ELR (cell line): ENCODE measurements at places on chromosomes 11 and 22.

- DNase-seq = no peak
Measured at GRCh38 chr11:64759722-64760719, at the start of gene PYGM. TSS of gene PYGM (minus strand) at chr11:64759974. CDS start at chr11:64759898, 76 bp downstream.

- no peak for DNase-seq
Measured at GRCh38 chr11:103850419-103851165, 185.8 kb upstream of the DDI1 start.

DNA sequence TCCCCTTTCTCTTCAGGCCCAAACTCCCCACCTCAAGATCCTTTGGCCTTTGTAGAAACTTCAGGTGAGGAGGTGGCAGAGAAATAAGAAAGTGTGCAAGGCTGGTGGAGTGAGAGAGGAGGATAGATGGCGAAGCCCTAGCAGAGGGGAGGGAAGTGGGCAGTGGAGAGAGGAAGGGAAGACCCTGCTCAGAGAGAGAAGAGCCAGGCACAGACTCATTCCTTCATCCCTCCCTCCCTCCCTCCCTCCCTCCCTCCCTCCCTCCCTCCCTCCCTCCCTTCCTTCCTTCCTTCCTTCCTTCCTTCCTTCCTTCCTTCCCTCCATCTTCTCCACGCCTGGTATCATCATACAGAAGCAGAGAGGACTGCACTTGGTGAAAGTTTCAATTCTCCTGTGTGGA lies 21.0 kb downstream of the RTN4RL2 start:
- DNase-seq = no peak

GRCh38 chr11:57440744-57441414 lies 14.0 kb upstream of the SLC43A3 start:
- no peak for DNase-seq

DNA sequence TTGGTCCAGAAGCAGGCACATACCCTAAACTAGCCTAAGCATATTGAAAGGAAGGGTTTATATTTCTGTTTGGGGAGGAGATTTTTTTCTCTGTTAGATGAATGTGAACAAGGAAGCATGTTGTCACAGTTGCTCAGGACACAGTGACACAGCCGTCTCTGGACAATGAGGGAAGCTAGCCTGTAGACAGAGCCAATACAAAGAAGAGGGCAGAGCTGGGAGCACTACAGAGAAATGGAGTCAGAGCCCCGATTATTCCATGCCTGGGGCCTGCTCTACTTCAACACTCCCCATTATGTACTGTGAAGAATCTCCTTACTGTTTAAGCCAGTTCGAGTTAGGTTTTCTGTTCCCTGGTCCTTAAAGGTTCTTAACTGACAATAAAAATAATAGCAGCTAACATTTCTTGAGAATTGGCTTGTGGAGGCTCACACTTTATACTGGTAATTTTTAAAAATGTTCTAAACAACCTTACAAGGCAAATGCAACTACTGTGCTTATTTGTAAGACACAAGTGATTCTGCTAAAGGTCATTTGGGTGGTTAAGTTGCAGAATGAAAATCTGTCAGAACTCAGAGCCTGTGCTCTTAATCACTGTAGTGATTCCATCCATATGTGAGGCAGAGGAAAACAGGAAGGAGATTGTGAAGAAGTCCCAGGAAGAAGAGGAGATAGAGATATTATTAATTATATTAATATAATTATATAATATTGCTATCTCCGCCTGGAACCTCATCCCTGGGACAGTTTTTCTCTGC lies 58.8 kb upstream of the RRAS2 start:
- peak; percentile 12 for DNase-seq

DNA sequence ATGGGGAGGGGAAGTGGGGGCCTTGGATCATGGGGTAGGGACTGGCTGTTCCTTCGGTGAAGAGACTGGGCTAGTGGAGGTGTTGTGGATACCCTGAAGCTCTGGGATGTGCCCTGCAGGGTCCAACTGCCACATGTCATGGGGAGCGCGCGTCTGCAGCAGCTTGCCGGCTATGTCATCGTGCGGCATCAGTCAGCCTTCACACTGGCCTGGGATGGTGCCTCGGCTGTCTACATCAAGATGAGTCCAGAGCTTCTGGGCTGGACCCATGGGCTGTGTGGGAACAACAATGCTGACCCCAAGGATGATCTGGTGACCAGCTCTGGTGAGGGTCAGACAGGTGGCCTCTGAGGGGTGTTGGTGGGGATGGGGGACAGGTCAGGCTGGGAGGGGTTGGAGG lies 9.9 kb downstream of the OTOG start:
- no peak for DNase-seq

DNA sequence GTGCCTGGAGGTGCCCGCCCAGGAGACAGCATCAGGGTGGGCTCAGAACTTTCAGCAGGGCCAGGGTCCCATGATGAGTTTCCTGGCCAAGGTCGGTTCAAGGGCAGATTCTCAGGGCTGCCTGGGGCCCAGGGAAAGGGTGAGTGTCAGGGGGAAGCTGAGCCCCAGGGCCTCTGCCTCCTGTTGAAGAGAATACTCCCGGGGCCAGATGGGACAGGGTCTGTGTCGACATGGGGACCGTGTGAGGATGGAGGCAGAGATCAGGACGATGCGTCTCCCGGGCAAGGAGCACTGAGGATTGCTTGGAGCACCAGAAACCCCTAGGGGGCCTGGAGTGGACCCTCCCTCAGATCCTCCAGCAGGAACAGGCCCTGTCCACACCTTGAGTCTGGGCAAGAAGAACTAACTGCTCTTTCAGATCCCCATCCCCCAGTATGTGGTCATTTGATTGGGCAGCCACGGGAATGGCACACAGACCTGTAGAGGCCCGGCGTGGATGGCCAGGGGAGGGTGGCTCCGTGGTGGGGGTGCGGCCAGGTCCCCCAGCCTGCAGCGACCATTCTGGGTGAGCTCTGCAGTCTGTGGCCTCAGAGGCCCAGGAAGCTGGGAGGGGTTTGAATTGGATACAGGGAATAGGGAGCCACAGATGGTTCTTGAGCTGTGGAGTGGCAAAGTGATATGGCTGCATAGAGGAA lies 1078.7 kb downstream of the BRD1 start:
- no peak for DNase-seq

GRCh38 chr22:46761017-46761416 lies 1.4 kb upstream of the TBC1D22A start:
- no peak for DNase-seq
